ENCODE measurements at places on chromosomes 16 and 17.

- no peak overlapping the region for H3K27ac ChIP-seq
- H3K4me3 ChIP-seq, result no peak overlapping the region
- H3K27me3 ChIP-seq, result peaks cover 8% of the 10 kb centered on the region
- no peak for DNase-seq
- H3K36me3 ChIP-seq, result no peaks in the 10 kb centered on the region
- no peaks in the 10 kb centered on the region for H3K4me1 ChIP-seq
Observed at GRCh38 chr16:12158428-12158827, 181.9 kb downstream of the SNX29 start.

- no peaks in the 10 kb centered on the region for H3K27me3 ChIP-seq
- no peaks in the 10 kb centered on the region for H3K4me1 ChIP-seq
- no peak for DNase-seq
- H3K36me3 ChIP-seq, result no peaks in the 10 kb centered on the region
- no peak overlapping the region for H3K4me3 ChIP-seq
Observed at GRCh38 chr17:20284570-20285295, 182.6 kb downstream of the LGALS9B start.

- no peak overlapping the region for H3K27ac ChIP-seq
- H3K36me3 ChIP-seq, result no peaks in the 10 kb centered on the region
- no peaks in the 10 kb centered on the region for H3K4me1 ChIP-seq
Observed at GRCh38 chr16:80848862-80849261, 44.5 kb upstream of the CDYL2 start.

- no peak for DNase-seq
- no peak overlapping the region for H3K4me3 ChIP-seq
- no peaks in the 10 kb centered on the region for H3K27me3 ChIP-seq
- H3K36me3 ChIP-seq, result no peaks in the 10 kb centered on the region
- no peak overlapping the region for H3K27ac ChIP-seq
- no peaks in the 10 kb centered on the region for H3K4me1 ChIP-seq
Observed at GRCh38 chr17:51427323-51427811, 167.0 kb downstream of the UTP18 start.

DNA sequence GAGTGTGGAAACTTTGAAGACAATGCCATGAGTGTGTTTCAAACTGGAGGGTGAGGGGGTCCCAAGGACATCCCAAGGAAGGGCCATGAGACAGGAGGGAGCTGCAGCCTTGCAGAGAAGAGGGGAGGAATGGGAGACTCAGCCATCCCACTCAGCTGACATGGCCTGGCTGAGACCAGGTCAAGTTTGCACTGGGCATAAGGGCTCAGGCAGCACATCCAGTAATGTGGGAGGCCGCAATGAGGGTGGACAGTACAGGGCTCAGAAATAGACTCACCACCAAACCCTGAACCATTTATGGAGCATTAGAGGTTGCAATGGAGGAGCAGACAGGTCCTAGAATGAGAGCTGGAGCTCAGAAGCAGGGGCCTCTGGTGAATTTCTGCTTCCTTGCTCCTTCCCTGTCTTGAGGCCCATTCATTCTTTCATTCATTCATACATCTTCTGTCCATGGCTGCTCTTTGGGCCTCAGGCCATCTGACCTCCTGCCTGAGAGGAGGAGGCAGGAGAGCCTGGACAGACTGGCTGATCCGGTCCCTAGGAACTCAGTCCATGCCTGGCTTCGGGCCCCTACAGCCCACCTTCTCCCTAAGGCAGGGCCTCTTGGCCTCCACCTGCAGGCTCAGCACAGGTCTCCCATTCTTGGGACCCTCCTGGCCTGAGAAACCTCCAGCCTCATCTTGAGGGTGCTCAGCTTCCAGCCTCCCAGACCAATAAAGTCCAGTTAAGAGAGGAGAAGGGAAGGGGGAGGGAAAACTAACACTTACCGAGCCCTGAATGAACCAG, 70.5 kb upstream of the CDH5 start:
- H3K4me3 ChIP-seq, result no peak overlapping the region
- H3K4me1 ChIP-seq, result no peaks in the 10 kb centered on the region
- H3K27me3 ChIP-seq, result 0 out of 2 replicates have a peak, but pooled peaks cover 4% of the 10 kb centered on the region
- H3K36me3 ChIP-seq, result no peaks in the 10 kb centered on the region
- no peak overlapping the region for H3K27ac ChIP-seq

- no peak overlapping the region for H3K4me3 ChIP-seq
- no peak overlapping the region for H3K27ac ChIP-seq
- H3K27me3 ChIP-seq, result peaks cover 36% of the 10 kb centered on the region
Observed at GRCh38 chr16:86471896-86472295, 38.4 kb upstream of the FOXF1 start.

GRCh38 chr17:36089888-36090836, at the start of gene CCL3:
CCL3 (minus strand) TSS chr17:36090143; CDS start chr17:36090058, 85 bp downstream.
- H3K4me1 ChIP-seq, result no peaks in the 10 kb centered on the region
- no peak within 1 kb of the TSS for H3K27ac ChIP-seq
- no peak for DNase-seq
- no peaks in the 10 kb centered on the region for H3K36me3 ChIP-seq
- H3K27me3 ChIP-seq, result peaks cover 13% of the 10 kb centered on the region

GRCh38 chr16:17083628-17084027, 387.1 kb downstream of the XYLT1 start:
- H3K36me3 ChIP-seq, result no peaks in the 10 kb centered on the region
- H3K27ac ChIP-seq, result no peak overlapping the region
- DNase-seq, result no peak
- no peaks in the 10 kb centered on the region for H3K27me3 ChIP-seq
- no peak overlapping the region for H3K4me3 ChIP-seq

DNA sequence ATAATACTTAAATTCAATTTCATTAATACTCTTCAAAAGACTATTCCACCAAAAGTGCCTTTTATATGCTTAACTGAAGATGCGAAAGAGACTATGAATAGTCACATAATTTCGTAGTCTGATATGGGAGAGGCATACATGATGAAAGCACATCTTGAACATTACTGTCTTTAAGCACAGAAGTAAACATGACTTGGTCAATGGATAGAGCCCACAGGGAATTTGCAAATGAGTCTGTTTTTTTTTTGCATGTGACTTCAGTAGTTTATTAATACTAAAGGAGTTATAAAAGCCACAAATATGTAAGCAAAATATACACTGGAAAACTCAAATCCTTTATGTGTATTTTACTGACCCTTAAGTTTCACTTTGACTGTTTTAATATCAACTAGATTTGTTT, 15.9 kb downstream of the ADPRM start:
- H3K4me3 ChIP-seq, result no peak overlapping the region
- no peaks in the 10 kb centered on the region for H3K27me3 ChIP-seq
- no peak for DNase-seq
- H3K4me1 ChIP-seq, result no peaks in the 10 kb centered on the region
- H3K27ac ChIP-seq, result no peak overlapping the region

GRCh38 chr17:20174588-20175265, 165.6 kb downstream of the SPECC1 start:
- DNase-seq, result no peak
- no peak overlapping the region for H3K27ac ChIP-seq
- H3K36me3 ChIP-seq, result no peaks in the 10 kb centered on the region
- H3K27me3 ChIP-seq, result no peaks in the 10 kb centered on the region

GRCh38 chr16:20763461-20764232, at the start of gene ACSM3:
ACSM3 (plus strand) TSS chr16:20764014; CDS start chr16:20770035, 6,021 bp downstream.
- no peaks in the 10 kb centered on the region for H3K27me3 ChIP-seq
- H3K4me1 ChIP-seq, result peaks cover 4% of the 10 kb centered on the region
- H3K36me3 ChIP-seq, result peaks cover 4% of the 10 kb centered on the region
- DNase-seq, result peak; percentile 88
- peak within 1 kb of the TSS; percentile 47 for H3K4me3 ChIP-seq
- H3K27ac ChIP-seq, result peak within 1 kb of the TSS; percentile 73

DNA sequence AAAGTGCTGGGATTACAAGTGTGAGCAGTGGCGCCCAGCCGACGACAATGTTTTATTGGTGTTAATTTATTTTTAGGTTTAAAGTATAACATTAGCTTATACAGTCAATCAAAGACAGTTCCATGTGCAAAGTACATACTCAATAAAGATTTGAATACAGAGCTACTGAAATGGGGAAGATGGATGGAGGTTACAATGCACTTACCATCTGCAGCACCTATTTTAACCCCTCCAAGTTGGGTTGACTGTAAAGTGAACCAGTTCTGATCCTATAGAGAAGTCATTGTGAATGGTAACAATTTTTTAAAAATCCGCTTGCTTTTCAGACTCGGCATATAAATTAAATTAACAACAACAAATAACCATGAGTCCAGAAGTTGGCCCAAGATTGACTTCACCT, 679 bp upstream of the PSKH1 start:
- H3K27me3 ChIP-seq, result no peaks in the 10 kb centered on the region
- peak overlapping the region; percentile 76 for H3K27ac ChIP-seq
- DNase-seq, result no peak

DNA sequence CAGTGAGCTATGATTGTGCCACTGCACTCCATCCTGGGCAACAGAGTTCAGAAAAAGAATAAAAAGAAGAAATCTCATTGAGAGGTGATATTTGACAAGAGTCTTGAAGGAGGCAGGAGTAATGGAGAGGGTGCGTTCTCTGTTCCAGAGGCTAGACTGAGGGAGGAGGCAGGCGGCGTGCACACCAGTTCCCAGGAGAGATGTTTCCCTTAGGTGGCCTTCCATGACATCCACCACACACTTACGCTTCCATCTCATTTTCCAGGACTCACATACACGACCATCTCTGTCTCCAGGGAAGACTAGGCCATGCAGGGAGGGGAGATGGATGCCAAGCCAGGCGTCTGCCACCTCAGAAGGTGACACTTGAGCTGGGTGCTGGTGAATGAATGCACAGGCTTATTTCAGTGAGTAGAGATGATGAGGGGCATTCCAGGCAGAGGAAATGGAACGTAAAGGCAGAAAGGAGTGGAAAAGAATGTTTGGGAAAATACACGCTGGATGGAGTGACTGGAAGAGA, 25.3 kb upstream of the N4BP1 start:
- H3K27me3 ChIP-seq, result peaks cover 2% of the 10 kb centered on the region
- no peak overlapping the region for H3K4me3 ChIP-seq
- no peaks in the 10 kb centered on the region for H3K4me1 ChIP-seq

DNA sequence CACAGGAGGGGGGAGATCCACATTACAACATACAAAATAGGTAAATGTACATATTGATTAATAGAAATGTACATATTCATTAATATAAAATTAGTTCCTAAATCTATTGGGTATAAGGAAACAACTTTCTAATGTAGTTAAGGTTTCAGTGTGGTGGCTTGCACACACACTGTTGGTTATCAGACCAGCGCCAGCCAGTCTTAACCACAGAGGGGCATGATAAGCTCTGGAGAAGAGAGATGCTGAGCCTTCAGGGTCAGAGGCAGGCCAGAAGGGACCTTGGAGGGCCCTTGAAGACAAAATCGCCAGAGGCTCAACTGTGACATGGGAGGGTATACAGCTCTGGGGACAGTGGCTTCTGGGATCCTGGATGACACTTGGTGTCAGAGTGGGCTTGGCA, 10.9 kb upstream of the ZFP90 start:
- peaks cover 17% of the 10 kb centered on the region for H3K4me1 ChIP-seq
- no peak overlapping the region for H3K27ac ChIP-seq
- no peak overlapping the region for H3K4me3 ChIP-seq
- no peaks in the 10 kb centered on the region for H3K36me3 ChIP-seq
- H3K27me3 ChIP-seq, result peaks cover 7% of the 10 kb centered on the region
